ENCODE measurements at places on chromosomes 13 and 19.

DNA sequence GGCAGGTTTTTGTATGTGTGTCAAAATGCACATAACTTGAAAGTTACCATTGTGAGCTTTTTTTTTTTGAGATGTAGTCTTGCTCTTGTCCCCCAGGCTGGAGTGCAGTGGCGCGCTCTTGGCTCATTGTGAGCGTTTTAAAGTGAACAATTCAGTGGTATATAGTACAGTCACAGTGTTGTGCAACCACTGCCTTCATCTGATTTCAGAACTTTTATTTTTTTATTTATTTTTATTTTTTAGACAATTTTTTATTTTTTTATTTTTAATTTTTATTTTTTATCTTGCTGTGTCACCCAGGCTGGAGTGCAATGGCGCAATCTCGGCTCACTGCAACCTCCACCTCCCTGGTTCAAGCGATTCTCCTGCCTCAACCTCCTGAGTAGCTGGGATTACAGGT is 15.0 kb downstream of the SLC25A42 start:
- no peak for DNase-seq

DNA sequence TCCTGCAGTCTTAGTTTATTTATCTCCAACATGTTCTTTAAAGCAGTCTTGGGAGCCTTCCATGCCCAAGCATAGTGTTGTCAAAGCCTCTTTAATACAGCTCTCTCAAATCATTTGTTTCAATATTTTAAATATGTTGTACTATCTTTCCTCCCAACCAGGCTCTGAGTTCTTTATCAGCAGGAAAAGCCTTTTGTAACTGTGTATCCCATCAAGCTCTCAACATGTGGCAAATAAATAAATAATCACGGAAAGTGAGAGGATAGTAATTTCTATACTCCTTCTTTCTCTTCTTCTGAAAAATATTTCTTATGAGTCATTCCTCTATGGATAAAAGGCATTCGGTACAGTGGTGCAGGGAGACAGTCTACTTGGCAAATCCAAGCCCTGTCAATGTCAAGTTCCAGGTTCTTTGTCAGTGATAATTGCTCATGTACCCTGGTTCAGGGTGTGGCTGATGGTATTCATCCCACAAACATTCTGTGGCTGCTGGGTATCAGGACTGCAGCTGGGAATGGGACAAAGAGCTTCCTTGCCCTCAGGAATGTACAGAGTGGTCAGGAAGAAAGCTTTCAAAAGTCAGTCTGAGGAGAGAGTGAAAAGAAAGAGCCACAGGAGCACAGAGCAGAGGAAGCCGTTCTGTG is 384.3 kb downstream of the EFNB2 start:
- DNase-seq = no peak

DNA sequence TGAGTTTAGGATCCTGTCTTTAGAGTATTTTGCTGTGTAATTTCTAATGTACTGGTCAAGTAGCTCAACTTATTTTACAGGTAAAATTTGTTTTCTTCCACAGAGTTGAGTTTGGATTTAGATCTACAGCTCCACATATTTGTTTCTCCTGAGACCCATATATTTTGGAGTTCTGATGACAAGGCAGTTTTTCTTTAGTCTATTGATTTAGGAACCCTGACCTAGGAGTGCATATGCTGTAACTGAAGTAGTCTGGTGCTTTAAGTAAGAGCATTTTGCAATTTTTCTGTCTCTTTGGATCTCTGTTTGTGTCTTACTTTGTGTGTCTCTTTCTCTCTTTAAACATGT is 19.5 kb upstream of the SPRY2 start:
- no peak for DNase-seq

DNA sequence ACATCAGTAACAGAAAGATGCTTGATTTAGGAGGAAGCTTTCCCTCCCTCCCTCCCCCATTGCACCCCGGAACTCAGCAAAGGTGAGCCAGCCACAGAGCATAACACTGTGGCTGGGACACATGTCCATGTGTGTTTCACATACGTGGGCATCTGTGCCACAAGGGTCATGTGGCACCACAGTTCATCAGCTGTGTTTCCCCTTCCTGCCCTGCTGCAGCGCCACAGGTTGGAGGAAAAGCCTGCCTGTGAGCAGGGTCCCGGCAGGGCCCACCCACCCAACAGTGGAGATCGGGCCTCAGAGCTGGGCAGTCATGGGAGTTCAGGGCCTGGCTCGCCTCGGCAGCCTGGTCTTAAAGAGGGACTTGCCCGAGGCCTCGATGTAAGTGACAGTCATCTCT is 2.8 kb downstream of the ACP5 start:
- no peak for DNase-seq

DNA sequence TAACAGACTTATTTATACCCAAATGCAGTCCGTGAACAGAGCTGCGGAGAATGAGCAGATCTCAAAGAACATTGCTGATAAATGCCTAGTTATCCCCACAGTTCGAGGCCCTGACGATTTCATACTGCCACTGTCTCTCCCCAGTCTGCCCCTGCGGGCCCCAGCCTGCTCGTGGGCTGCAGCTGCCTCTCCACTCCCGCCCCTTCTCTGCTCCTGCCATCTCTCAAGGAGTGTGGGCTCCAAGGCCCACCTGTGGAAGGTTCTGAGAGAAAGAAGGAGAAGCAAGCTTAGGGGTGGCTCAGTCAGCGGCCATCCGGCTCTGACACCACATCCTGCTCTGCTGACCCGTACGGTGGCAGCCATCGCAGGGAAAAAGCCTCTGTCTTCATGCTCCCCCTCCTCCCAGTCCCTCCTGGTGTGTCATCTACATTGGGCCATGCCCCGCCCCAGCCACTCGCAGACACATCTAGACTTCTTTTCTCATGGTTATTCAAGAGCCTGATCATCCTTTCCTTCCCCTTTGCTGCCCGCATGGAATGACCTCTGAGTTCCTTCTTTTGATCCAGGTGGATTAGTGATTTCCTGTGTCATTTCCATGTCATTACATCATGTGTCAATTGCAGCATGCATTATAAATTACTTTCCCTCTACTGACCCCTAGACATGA is 52.0 kb downstream of the EPS15L1 start:
- no peak for DNase-seq

GRCh38 chr19:29576046-29576606 is 30.0 kb upstream of the POP4 start:
- no peak for DNase-seq

DNA sequence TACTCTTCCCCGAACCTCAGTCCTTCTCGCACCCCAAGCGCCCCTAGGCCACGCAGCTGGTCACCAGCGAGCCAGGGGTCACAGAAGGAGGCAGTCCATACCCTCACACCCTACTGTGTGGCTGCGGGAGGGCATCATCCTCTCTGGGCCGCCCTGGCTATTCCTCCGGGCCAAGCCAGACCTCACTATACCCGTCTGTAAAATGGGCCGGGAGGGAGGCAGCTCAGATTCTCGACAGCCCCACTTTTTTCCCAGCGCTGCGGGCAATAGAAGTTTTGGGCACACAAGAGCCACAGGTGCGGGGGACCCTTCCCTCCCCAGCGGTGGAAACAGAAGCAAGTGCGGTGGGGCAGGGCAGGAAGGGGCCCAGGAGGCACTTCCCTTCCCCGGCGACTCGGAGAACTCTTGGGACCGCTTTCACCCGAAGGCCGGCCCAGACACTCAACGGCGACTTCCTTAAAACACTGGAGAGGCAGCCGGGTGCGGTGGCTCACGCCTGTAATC is 5.6 kb upstream of the ARRDC2 start:
- DNase-seq = no peak

Data from GM12864 (cell line).